Left lung (tissue), 14 donors: ENCODE measurements at places on chromosomes 11 and 22.

DNA sequence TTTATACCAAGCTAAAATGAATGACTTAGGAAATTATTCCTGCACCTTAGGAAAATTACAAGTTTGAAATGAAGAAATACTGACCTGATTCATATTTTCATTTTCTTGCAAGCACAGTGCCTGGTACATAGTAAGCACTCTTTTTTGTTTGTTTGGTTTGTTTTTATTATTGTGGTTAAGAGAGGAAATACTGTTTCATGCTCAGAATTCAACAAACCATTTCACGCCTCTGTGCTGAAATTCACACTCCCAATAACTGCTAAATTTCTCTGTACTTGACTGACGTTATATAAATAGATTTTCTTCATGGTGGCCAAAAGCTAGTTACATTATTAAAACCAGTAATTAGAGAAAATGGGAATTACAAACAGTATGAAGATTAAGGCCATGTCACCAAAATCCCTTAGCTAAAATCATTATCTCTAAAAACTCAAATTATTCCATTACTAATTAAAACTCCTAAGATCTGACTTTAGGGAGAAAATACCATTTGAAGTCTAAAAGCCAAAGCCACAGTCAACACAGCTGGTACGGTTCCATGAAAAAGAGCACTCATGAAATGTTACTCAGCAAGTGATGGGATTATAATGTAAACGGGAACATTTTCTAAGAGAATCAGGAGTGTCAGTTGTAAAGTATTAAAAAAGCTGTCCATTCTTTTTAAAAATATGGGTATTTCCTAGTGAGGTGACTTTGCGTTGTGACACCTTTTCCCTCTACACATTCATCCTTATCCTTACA lies 77.8 kb upstream of the DDI1 start:
- DNase-seq, result no peak

GRCh38 chr11:27300974-27301373 lies 62.0 kb downstream of the CCDC34 start:
- no peak for DNase-seq

DNA sequence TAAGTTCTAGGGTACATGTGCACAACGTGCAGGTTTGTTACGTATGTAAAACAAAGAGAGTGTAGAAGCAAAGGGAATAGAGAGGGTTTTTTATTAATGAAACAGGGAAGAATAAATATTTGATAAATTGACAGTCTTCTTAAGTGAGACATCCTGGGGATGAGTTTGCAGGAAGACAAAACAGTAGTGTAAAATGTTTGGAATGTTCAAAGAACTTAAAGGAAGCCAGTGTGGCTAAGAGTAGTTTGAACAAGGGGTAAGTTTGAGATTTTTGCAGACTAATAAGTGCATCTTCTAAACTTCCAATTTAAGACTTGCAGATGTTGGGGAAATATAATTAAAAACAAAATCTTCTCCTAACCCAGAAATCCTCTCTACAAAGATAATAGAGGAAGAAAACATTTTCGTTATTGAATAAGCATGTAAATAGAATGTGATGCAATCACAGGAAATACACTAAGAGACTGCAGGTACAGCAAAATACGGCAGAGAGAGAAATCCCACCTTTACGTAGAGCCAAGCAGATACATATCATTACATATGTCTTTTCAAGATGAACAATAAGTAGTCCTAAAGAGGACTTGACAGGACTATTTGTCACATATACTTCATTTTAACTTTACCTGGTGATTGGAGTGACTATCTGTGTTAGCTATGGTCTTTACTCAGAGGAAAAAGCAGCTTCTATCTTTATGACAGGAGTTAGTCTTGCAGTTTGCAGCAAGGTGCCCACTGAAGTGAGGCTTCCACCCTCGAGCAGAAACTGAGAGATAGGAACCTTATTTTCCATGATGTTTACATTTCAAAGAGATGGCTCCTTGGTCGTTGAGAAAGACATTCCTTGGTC lies 402.1 kb downstream of the CNTN5 start:
- DNase-seq, result no peak

- peak; percentile 84 for DNase-seq
These were observed 37.9 kb upstream of the PRR5 start for GRCh38 chr22:44664149-44664548.

DNA sequence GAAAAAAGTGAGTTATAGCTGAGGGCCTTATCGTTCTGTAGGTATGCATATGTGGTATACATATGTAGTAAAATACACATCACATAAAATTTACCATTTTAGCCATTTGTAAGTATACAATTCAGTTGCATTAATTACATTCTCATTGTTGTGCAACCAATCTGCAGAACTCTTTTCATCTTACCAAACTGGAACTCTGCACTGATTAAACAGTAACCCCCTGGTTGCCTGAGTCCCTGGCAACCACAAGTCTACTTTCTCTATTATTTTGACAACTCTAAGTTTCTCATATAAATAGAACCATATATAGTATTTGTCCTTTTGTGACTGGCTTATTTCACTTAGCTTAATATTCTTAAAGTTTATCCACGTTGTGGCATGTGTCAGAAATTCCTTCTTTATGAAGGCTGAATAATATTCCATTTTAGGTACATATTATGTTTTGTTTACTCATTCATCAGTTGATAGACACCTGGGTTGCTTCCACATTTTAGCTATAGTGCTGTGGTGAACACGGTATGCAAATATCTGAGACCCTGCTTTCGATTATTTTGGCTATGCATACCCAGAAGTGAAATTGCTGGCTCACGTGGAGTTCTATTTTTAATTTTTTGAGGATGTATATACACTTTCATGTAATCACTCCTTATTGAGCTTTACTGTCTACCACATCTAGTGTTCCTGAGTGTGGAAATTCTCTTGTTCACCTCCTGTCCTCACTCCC lies 1.6 kb upstream of the DDX10 start:
- no peak for DNase-seq

DNA sequence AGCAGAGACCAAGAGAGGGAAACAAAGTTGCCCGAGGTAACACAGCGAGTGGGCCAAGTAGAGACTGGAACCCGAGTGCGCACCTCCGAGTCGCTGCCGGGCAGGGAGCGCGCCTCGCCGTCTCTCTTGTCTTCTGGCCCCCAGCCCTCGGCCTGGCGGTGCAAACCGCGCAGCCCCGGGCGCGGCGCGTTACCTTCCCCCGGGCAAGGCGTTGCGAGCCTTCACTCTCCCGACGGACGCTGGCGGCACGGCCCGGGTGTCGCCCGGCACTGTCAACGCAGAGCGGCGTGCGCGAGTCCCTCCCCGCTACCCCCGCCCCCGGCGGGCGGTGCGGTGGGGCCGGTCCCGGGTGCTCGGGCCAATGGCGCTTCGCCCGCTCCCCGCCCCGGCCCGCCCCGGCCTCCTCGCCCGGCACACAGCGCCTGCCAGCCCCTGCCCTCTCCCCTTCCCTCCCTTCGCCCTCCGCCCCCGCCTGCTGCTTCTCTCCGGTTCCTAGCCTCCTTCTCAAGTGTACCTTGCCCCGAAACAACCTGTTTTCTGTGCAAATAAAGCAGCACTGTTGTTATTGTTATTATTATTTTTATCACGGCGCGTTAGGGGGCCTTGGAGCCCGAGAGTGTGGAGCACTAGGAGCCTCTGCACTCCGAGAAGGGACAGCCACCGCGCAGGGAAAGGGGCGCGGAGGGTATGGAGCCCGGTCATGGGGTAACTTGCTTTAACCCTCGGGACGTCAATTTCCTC lies at the start of gene SYTL2:
SYTL2 (minus strand) TSS at position 271 of the 741 bp plus-strand sequence. CDS start 53,416 bp downstream, outside the sequence.
- DNase-seq, result peak; percentile 62

GRCh38 chr22:46578824-46579561 lies 41.2 kb upstream of the GRAMD4 start:
- peak; percentile 83 for DNase-seq

- DNase-seq, result peak; percentile 75
These were observed 3.2 kb upstream of the MUC6 start for GRCh38 chr11:1039481-1040427.
